ENCODE measurements at places on chromosomes 2 and 18.

DNA sequence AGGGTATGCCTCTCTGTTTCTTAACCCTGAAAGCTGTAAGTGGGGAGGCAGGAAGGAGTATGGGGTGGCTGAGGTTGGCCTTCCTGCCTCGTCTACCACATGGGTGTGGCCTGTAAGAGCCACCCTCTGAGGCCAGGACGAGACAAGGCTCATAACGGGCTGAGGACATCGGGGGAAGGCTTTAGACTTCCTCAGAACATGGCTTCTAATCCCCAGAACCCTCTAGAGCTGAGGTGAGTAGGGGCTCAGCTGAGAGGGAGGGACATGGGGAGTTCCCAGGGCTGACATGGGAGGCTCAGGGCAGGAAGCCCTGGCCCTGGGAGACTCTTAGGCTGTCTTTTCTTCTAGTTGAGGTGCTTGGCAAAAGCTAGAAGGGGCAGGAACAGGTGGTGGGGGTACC, 36.7 kb downstream of the EMX1 start:
- DNase-seq: no peak

- no peak for DNase-seq
Observed at GRCh38 chr2:109685453-109685852, 71.3 kb downstream of the SOWAHC start.

DNA sequence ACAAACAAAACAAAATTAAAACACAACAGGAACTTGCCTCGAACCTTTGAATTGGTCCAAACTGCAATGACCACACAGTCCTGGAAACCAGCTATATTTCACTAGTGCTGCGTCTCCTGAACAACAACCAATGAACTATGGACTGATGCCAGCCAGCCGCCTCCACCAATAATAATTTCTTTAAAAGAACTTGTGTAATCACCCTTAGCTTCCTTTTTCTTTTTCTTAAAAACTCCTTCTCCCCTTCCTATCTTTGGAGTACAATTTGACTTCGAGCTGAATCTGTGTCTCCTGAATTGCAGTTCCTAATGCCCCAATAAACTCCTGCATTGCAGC, 1.6 kb upstream of the CXXC1 start:
- DNase-seq: no peak

DNA sequence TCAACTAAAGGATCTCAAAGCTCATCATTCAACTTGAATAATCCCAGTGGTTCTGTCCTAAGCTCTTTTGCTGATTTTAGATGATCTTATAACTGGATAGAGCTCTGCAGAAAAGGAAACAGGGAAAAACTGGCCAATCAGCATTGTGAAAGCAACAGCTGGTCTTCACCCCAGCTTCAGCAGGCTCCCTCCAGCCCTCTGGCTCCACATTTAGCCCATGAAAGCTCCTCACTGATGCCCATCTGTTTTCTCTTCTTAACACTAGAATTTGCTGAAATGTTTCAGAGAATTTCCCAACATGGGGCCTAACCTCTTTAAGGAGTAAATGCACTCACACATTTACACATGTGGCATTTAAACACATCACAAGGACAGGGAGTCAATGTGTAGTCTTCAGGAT, 223.3 kb downstream of the CNTNAP5 start:
- DNase-seq: no peak

DNA sequence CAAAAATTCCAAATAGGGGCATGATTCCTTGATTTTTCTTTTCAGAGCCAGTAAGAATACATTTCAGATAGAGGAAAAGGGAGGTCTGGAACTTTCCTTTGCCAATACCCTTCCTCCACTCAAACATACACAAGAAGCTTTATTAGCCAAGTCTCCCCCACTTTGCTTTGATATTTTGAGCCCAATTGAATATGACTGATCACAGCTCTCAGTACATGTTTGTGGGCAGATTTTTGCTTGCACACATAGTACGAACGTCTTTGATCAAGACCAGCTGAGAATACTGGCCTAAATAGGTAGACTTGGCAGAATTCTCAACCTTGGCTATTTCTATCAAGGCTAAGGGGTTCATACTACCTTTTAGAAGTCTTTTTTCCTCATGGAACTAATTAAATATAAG, 148.8 kb upstream of the PGAP1 start:
- DNase-seq: no peak

DNA sequence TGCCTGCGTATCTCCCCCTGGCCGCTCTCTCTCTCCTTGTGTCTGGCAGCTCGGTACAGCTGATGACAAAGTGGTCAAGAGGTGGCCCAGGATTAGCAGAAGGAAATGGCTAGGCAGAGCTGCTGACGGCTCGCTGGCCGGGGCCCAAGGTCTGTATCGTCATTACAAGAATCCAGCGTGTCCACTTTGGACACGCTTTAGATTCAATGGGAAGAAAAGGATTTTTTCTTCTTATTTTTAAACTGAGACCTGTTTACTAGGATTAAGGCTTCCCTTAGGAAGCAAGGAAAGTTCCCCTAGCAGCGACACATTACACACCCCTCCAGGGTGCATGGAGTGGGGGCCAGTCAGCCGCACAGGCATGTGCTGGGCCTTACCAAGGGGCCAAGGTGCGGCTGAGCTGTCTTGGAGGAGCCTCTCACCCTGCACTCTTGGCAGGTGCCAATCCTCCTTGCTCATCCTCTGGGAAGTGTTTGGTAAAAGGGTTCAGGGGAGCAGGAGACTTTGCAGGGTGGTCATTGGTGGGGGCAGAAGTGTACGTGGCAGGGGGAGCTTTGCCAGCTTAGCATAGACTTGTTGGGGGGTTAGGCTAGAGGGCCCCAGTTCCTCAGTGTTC, 76.8 kb downstream of the POLR1A start:
- no peak for DNase-seq

All from NCI-H1436 treated with DMSO at 0.1 percent for 48 hours (cell line).